ENCODE measurements at places on chromosomes 2 and 18.

DNA sequence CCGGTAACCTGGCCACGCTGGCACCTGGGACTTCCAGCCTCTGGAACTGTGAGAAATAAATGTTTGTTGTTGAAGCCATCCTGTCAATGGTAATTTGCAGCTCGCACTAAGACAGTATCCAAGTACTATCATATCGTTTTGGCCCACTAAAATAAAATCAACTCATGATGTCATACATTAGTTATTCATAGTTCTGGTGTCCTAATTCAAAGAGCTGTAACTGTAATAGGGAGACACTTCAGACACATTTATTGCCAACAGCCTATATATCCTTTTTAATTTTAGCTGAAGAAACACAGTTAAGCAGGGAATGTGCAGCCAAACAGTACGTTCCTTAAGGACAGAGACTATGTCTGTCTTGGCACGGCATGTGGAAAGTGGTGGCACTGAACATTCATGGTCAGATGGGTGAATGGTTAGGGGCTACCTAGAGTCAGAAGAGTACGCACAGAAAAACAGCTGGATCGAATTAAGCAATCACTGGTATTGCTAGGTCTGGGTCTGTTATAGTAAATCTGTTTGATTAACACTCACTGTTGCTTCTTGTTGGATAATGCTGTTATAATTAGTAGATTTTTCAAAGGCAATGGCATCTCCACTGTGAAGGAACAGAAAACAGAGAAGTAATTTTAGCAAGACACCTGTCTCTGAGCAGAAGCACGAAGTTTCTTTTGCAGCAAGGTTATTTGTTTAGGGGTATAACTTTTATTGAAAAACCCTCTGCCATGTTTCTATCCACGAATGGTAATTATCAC, 41.3 kb upstream of the CREG2 start:
- DNase-seq: no peak

DNA sequence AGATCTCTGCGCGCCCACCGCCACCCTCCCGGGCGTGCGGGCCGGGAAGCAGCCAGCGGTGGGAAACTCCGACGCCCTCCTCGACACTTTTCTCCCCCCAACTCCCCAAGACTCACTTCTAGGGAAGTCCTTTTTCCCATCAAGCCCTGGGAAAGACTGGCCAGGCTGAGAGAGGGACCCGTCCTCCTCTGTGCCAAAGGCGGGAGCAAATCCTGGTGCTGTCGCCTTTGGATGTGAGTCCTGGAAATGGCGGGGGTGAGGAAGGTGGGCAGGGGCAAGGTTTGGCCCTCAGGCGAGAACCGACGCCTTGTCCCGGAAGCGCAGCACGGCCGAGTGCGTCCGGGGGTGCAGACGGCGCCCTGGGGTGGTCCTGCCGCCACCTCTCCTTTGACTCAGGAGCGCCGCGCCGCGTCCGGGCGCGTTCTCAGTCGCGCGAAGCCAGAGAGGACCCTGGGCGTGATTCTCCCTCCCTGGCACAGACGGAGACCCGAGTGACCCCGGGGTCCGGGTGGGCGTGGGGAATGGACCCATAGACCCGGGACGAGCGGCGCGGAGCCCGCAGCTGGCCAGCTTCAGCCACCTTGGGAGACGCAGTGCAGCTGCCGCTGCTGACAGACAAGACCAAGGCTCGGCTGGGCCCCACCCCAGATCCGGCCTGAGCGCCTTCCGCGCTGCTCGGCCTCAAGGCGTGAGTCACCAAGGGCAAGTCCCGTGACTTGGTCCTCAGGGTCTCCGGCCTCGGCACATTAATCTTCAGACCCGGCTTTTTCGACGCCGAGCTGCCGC, 3.5 kb upstream of the LBX2 start:
- DNase-seq: no peak

- no peak for DNase-seq
These were observed 124.5 kb downstream of the SETBP1 start for GRCh38 chr18:44805176-44805575.

DNA sequence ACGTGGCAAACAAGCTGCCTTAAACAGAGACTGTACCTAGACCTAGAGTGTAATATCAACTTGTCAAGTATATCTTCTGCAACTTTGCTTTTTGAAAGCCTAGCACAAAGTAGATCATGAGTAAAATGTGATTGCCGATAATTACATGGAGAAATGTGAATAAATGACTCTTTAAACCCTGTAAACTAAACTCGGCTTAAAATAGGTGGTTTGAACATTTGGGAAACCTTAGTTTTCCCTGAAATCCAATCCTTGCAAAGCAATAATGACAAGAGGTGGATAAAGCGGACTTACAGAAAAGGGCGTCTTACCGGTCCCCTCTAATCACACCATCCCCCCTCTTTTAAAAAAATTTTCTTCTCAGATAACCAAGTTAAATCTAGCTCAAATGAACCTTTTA, 549 bp upstream of the PSMD14 start:
- no peak for DNase-seq

DNA sequence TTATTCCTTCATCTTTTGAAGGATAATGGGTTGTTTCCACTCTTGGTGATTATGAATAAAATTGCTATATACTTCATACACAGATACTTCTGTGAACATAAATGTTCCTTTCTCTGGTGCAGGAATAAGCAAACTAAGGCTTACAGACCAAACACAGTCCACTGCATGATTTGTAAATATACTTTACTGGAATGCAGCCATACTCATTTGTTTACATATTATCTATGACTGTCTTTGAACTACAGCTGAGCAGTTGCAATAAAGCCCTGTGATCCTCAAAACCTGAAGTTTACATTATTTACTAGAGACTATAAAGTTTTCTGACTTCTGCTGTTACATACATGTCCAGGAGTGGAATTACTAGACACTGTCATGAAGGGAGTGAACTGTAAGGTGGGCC, 381.0 kb upstream of the CNTNAP5 start:
- DNase-seq: no peak

DNA sequence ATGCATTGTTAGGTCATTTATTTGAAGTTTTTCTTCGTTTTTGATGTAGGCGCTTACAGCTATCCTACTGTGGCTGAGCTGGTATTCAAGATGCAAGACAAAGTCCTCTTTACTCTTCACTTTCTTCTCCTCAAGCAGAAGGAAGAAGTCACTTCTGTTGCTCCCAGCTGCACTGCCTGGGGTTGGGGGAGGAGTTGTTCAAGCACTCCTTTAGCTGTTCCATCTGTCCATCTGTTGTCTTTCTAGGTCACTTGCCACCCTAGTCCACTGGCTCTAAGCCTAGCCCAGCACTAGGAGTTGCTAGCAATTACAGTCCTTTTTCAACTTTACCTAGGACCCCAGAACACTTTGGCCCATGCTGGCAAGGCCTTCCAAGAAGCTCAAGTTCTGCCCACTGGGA, 200.6 kb upstream of the RBMS1 start:
- no peak for DNase-seq

DNA sequence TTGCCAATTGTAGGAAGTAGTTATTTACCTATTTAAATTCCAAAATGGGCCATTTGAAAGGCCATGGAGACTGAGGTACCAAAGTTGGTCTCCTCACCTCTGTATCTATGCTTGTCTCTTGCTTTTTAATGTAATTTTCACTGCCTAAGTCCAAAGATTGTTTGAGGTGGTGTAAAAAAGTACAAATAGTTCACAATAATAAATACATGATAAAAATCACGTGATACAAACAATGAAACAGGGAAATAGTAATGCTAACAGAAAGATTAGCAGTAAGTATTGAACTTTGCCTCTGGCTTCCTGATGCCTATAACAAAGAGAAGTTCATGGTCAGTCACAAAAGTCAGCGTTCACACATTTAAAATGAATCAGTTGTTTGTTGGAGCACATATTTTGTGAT, 67.6 kb downstream of the CNTNAP5 start:
- DNase-seq: no peak

DNA sequence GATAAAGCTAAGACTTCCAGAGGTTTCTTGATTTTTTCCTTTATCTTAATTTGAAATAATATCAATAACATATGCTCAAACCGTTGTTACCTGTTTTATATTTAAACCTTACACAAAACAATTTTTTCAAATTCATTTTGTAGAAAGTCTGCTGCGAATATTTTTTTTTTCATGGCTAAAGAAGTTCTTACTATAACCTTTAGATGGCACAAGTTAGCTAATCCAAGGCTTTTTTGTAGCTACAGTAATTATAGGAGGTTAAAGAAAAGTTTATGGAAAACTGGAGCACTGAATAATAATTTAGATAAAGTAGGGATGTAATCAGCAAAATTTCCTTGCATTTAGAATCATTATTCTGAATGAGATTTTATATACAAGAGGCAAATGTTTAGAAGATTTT, 78.0 kb upstream of the PNPT1 start:
- no peak for DNase-seq

Data from stimulated activated CD4-positive, alpha-beta T cell treated with anti-CD3 and anti-CD28 coated beads, TNF-alpha, amount 100 ng/mL, for 48 hours (primary cell).